Endodermal cell (in vitro differentiated cells): ENCODE measurements at places on chromosomes 3 and 15. TPM values are rescaled to one million over a fixed set of nuclear protein-coding genes. Genes with fewer than 3 reads are reported as not detected.

DNA sequence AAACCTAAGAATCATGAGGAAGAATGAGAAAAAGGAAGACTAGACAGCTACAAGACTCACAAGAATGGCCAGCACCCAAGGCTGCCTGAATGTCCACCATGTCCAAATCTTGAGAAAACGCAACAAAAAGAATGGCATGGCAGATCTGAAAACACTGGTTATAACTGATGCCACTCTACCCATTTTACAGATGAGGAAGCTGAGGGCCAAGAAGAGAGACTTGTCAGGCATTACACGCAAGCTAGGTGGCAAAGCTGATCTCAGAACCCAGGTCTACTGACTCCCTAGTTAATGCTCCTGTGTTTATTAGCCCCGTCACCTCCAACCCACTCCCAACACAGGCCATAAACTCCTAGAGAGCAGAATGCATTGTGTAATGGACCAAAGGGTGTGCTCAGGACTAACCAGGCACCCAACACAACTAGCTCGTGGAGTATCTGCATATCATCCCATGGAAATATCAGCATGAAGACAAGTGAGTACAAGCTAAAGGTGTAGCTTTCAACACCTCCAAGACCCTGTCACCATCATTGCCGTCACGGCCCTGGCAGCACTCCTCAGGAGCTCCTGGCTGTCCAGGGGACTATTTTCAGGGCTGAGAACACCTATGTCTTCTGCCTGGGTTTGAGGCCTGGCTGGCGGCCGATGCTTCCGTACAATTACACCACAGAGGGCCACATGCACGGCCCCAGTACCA lies 111.7 kb downstream of the XXYLT1 start:
- no peak for DNase-seq

DNA sequence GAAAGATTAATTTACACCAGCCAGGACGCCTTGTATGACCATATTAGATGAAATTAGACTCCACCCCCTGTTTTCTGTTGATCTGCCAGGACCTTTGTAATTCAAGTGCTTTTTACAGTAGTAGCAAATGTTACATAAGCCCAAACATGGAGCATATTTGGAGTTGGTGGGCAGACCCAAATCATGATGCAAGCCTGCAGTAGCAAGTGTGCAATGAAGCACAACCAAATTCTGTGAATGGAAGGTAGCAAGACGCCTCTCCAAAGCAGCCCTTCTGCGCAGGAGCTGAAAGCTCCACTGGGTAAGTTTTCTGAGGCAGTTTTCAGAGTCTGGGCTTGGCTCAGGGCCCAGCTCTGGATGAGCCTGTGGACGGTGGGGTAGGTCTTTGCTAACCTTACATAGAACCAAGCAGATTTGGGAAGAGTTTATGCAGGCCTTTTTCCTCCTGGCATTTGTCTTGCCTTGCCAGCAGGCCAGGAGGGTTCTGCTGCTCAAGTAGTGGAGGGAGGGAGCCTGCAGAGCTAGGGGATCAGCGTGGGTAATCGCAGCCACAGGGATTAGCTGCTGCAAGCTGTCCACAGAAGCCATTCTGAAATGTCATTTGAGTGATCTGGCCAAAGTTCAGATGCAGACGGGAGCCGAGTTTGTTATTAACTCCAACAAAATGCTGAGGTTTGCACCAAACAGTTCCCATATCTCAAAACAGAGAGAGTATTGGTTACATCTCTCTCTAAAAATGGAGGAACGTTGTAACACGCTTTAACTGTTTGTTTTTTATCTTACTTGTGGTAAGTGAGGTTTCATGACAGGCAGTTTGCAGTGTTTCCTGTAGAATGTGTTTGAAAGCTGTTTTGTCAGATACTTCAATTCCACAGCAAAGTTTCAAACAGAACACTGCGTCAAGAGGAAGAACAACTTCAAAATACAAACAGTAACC lies 55.4 kb downstream of the PSMD6 start:
- no peak for DNase-seq

GRCh38 chr3:126828306-126828705 lies 124.3 kb downstream of the CHCHD6 start:
- no peak for DNase-seq

DNA sequence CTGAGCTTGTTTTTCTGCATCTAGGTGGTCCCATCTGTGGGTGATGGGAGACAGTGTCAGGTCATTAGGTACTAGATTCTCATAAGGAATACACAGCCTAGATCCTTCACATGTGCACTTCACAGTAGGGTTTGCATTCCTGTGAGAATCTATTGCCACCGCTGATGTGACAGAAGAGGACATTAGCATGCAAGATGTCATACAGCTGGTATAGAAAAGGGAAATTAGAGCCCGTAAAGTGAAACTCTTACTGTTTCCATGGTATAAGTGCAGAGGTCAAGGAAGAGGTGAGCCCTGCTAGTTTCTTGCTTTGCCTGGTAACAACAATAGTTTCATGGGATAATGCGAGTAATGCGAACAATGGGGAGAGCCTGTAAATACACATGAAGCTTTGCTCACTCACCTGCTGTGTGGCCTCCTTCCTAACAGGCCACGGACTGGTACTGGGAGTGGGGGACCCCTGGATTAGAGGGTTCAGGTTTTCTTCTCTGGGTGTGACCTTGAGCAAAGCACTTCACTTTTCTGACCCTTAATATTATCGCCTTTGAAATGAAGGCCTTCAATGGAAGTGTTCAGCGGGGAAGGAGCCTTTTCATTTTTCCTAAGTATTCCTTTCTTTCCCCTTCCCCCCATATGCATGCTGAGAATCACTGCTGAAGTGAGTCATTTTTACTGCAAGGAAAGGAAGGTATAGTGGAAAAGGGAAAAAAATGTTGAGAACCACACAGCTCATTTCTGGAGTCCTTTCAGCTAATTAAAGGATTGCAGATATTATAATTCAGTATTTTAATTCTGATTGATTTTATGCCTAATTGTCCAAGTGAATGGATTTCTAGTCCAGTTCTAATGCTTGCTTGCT lies 286.4 kb downstream of the UBE2E2 start:
- peak; percentile 59 for DNase-seq

- DNase-seq: no peak
Observed at GRCh38 chr3:189325454-189325853, 153.7 kb downstream of the TPRG1 start.

- DNase-seq: no peak
Observed at GRCh38 chr3:146035366-146035765, 125.6 kb downstream of the PLOD2 start.

GRCh38 chr3:184884359-184885017 lies 72.5 kb downstream of the VPS8 start:
- DNase-seq: no peak

DNA sequence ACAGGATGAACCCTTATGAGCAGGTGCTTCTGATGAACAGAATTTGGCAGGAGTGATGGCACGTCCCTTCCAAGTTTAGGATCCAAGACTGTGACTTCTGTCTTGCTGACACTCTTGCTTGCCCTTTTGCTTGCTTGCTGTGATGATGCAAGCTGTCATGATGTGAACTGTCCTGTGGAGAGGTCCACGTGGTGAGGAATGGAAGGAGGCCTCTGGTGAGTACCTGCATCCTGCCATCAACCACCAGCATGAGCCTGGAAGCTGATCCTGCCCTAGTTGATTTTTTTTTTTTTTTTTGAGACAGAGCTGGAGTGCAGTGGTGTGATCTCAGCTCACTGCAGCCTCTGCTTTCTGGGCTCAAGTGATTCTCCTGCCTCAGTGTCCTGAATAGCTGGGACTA lies 45.5 kb downstream of the EDEM1 start:
- no peak for DNase-seq

GRCh38 chr3:132380920-132381319 lies 36.4 kb upstream of the DNAJC13 start:
- DNase-seq: no peak

DNA sequence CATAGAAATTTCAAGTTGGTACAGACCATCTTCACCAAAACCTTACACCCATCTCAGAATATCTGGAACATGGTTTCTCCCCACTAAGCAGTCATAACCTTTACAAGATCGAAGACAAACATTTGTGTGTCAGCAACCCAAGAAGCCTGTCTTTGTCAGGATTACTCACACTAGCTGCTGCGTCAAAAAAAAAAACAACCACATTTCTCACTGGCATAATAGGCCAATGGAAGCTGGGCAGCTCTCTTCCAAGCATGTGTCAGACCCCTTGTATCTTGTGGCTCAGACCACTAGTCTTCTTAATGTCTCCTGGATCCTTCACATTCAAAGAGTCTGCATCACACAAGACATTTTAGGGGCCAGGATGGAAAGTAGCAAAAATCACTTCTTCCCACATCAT lies 266.9 kb upstream of the IGF1R start:
- no peak for DNase-seq

- no peak for DNase-seq
Observed at GRCh38 chr3:72213296-72214065, 428.5 kb upstream of the PROK2 start.

Gene CIB2
- 41.7 and 44.4 TPM in 2 replicates for total RNA-seq

Gene TMEM202
- not detected in 2 replicates for total RNA-seq

Gene BOC
- total RNA-seq: 9.6 and 9.8 TPM in 2 replicates
